ENCODE measurements at places on chromosomes 7 and 10.

GRCh38 chr10:34743814-34744213 is 71.3 kb downstream of the PARD3 start:
- DNase-seq: peak; percentile 52

GRCh38 chr7:92456236-92456635 is 9.0 kb downstream of the GATAD1 start:
- DNase-seq: peak; percentile 4

- DNase-seq: no peak
Measured at GRCh38 chr7:37344886-37345579, 103.6 kb downstream of the ELMO1 start.

GRCh38 chr7:23717788-23718187 is 7.8 kb downstream of the STK31 start:
- no peak for DNase-seq

DNA sequence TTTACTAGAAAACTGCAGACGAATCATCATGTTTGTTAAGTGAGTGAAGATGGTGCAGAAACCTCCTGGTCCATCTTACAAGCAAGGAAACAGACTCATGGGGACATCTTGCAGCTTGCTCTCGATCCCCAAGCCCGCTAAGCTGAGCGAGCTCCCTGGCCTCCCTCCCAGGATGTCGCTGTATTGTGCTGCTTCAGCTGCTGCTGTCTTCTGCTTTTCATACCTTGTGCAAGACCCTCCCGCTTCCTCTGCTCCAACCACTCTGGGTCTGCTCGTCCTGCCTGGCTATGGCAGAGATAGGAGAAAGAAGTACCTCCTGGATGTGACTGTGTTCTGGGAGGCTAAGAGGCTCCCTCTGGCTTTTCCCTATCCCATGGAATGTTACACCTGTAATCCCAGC is 285.2 kb upstream of the FZD8 start:
- DNase-seq: no peak

GRCh38 chr7:38000272-38000671 is 79.8 kb downstream of the EPDR1 start:
- peak; percentile 44 for DNase-seq

- DNase-seq: peak; percentile 93
Measured at GRCh38 chr7:26910221-26910620, 45.8 kb upstream of the SKAP2 start.

GRCh38 chr7:153440715-153441114 is 611.5 kb upstream of the DPP6 start:
- no peak for DNase-seq

- no peak for DNase-seq
Measured at GRCh38 chr7:106049139-106049752, 62.9 kb downstream of the SYPL1 start.

GRCh38 chr7:28926871-28927597 is 31.1 kb downstream of the TRIL start:
- peak; percentile 88 for DNase-seq

- DNase-seq: no peak
Measured at GRCh38 chr7:36055207-36055606, 97.8 kb upstream of the EEPD1 start.

- DNase-seq: no peak
Measured at GRCh38 chr7:7650682-7651206, 10.2 kb downstream of the UMAD1 start.

DNA sequence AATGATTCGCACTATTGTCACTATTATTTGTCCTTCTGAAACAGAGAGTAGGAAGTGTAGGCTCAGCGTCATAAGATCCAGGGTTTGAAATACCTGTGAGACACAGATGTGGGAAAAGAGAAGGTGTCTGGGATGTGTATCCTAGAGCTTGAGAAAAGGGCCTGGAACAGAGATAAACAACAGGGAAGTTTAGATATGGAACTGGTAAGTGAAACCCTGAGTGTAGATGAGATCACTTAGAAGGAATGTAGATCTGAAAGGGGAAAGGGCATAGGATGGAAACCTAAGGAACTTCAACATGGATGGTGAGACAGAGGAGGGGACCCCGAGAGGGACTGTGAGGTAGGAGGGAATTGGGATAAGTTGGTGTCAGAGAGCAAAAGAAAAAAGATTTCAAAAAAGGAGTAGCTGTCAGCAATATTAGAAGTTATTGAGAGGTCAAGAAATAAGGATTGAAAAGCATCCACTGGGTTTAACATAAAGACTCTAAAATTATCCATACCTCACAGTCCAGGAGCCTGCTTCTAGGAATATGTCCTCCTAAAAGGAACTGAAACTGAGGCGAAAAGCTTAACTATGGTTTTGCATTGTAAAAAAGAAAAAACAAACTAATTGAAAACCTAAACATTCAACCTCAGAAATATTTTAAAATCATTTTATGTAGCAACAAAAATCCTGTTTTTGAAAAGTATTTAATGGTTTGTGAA is 119.2 kb upstream of the NPVF start:
- no peak for DNase-seq

DNA sequence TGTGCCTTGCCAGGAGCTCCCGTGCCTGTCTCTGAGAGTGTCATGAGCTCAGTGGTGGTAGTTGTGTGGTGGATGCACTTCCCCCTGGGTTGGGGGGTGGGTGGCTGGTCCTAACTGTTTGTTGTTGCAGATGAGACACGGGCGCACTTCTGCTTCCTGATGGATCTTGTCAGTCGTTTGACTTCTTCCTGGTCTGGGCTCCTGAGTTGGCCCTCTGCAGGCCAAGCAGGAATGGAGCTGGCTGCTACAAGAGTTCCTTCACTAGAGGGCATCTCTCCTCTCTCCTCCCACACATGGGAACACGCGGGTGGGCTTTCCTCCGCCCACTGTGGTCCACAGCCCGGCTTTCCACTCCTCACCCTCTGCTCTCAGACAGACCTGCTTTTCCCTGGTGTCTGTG is 82.0 kb downstream of the BMS1 start:
- peak; percentile 7 for DNase-seq

DNA sequence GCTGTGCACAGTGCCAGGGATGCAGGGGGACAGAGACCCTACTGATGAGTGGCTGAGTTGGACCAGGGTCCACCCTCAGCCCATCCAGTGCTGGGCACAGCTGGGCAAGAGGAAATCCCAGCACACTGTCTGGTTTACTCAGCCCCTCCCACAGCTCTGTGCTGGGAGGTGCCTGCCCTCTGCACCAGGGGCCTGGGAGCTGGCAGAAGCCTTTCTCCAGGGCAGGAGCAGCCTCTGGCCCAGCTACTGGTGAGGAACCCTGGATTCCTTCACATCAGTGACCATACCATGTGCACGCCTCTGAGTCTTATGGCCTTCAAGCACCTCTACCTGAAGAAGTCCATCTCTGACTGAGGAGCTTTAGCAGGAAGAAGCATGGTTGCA is 25.9 kb upstream of the C10orf71 start:
- DNase-seq: no peak

- DNase-seq: peak; percentile 48
Measured at GRCh38 chr7:34058801-34059135, 153.4 kb downstream of the BMPER start.

DNA sequence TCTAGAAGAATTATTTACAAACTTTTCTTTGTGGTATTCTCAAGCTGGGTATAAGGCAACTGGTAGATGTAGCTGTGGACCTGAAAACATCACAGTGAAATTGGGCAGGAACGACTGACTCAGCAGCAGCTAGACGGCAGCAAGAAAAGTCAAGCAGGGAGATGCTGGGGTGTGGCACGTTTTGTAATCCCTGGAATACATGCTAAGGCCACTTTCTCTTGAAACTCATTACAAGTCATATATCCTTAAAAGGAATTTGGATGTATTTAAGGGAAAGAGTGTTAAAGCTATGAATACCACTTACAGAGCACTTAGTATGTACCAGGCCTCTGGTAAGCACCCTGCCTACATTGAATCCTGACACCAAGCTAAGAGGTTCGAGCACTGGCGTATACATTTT is 17.4 kb downstream of the BEND7 start:
- no peak for DNase-seq

GRCh38 chr10:115049960-115050359 is 43.2 kb upstream of the ATRNL1 start:
- no peak for DNase-seq

GRCh38 chr10:103933557-103934121 is 15.7 kb upstream of the STN1 start:
- no peak for DNase-seq

- DNase-seq: no peak
Measured at GRCh38 chr10:115957012-115957399, 316.0 kb downstream of the GFRA1 start.

DNA sequence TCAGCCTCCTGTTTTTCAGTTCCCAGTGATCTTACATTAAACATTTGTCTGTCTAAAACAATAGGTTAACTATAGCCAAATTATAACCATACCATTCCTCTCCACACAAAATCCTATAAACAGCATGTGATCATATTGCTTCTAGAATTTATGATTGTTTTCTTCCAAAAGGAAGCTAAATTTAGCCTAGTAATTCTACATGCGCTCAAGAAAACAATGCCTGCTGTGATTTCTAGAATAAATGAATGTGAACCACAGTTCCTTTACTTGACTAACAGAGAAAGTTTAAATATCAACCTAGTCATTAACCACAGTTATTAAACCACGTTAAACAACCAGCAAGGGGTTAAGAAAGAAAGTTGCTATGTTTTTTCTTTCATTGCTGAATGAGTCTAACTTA is 26.4 kb downstream of the MET start:
- DNase-seq: no peak

All from fibroblast of mammary gland (primary cell).